Epithelial cell of alveolus of lung (primary cell): ENCODE measurements at places on chromosomes 4 and X. TPM values are rescaled to one million over a fixed set of nuclear protein-coding genes. Genes with fewer than 3 reads are reported as not detected.

The DGKK gene
- not detected in 2 replicates for total RNA-seq

The HMX1 gene
- not detected in 2 replicates for total RNA-seq

The FRMPD4 gene
- 0.48 and 1.0 TPM in 2 replicates for total RNA-seq

The ASB12 gene
- not detected in 2 replicates for total RNA-seq

The CENPE gene
- total RNA-seq, result 7.6 and 11.6 TPM in 2 replicates

The ZDHHC15 gene
- 0.39 and 0.48 TPM in 2 replicates for total RNA-seq

The HPF1 gene
- total RNA-seq, result 31.5 and 52.9 TPM in 2 replicates
